Breast epithelium (tissue), 4 donors: ENCODE measurements at places on chromosomes 6 and 20.

DNA sequence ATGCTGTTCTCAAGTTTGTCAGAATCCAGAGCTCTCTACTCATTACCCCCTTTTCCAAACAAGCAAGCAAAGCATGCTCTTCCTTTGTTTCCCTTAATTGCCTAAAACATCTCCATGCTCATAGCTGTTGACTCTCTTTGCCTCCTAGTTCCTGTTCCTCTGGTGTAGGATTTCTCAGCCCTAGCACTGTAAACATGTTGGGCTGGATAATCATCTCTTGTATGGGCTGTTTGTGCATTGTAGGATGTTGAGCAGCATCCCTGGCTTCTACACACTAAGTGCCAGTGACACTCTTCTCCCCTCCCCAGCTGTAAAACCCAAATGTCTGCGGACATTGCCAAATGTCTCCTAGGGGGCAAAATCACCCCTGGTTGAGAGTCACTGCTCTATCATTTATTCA is 14.0 kb downstream of the PPARD start:
- DNase-seq: no peak

GRCh38 chr6:162999575-163000285 is 272.0 kb downstream of the PACRG start:
- DNase-seq: no peak

GRCh38 chr20:15625981-15626380 is 947.3 kb downstream of the KIF16B start:
- no peak for DNase-seq

- DNase-seq: no peak
Measured at GRCh38 chr6:15458021-15458459, 204.8 kb downstream of the DTNBP1 start.

GRCh38 chr6:31473780-31474761 is 23.9 kb upstream of the MICB start:
- DNase-seq: no peak
